ENCODE measurements at places on chromosomes 13 and 19.
A peak's percentile ranks its signal among the peaks of the same experiment; 100 is the strongest.

GRCh38 chr19:33296488-33296971 lies 5.8 kb downstream of the CEBPA start:
- DNase-seq: no peak

DNA sequence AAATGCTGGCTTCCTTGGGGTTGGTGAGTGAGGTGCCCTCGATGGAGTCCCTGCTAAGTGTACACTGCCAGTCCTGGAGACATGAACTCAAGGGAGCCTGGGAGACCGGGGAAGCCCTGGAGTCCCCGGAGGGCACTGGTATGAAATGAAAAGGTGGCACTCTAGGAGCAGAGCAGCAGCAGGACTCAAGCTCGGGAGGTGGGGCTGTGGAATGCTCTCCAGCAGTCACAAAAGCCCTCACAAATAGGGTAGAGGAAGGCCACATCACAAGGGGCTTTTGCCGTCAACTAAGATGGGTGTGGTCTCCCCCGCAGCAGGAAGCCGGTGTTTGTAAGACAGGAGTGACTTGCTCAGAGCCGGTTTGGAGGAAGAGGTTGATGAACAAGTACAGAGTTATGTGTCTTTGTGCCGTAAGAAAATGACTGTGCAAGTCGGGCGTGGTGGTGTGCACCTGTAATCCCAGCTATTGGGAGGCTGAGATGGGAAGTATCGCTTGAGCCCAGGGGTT lies 19.3 kb downstream of the CCNE1 start:
- DNase-seq: peak; percentile 62

DNA sequence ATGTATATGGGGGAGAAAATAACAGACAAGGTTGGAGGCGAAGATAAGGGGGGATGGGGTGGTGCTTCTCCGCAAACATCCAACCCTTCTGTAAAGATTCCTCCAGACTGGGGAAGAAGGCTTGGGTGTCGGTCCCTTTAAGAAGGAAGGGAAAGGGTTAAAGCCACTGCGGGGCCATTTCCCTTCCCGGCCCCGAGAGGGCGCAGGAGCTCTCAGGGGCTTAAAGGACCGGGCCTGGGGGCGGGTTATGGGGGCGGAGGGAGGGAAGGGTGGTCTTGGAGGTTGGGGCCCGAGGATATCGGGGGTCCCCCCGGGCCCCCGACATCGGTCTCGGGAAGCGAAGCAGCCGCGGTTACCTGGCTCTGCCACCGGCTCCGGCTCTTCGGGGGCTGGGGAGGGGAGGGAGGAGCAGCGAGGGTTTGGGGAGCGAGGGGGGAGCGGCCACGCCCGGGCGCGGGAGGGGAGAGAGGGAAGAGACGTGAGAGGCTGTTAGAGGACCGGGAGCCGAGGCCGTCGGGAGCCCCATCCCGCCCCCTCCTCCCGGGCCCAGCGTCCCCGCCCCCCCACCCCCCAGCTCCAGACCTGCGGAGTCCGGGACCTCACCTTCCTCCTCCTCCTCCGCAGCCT lies 2.8 kb downstream of the TNNT1 start:
- no peak for DNase-seq

- DNase-seq: no peak
Observed at GRCh38 chr13:45775401-45775963, 73.4 kb downstream of the CBY2 start.

GRCh38 chr19:18344582-18344950 lies 4.2 kb downstream of the PGPEP1 start:
- DNase-seq: no peak

DNA sequence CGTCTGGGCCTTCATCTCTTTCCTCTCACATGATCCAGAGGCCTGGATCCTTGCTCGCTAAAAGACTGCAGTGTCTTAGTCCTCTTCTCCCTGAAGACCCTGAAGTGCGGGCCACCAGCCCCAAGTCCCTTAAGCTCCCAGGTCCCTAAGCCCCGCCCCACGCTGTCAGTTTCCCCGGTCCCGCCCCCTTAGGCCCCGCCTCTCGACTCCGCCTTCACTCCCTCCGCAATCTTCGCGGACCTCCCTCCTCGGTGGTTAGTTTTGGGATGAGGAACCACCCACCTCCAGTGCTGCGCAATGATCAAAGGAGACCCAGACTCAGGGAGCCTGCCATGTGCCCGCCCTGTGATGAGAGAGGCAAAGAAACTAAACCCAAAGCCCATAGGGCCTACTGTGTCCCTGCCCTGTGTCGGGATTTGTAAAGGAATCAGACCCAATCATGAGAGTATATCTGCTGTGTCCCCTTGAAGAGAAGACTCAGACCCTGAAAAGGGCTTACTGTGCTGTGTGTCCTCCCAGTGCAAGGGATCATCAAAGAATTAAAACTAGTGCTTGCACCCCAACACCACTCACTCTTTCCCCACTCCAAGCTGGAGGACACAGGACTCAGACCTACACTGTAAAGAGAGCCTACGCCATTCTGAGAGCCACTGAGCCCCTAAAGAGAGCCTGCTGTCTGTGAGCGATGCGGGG lies 3.0 kb upstream of the COX6B1 start:
- peak; percentile 76 for DNase-seq

DNA sequence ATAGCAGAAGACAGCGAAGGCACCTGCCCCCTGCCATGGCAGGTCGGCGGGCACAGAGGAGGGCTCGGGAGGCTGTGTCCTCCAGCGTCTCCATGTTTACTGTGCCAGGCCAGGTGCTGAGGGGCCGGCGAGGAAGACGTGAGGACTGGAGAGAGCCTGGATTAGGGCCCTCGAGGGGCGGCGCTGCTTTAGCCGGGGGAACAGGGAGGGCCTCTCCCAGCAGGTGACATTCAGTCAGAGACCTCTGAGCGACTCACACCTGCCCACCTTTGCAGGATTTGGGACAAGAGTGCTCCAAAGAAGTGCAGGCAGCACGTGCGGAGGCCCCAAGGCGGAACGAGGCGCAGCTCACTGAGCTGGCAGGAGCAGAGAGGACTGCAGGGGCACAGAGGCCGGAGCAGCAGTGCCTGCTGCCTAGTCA lies 17.6 kb downstream of the KDM4B start:
- DNase-seq: no peak

DNA sequence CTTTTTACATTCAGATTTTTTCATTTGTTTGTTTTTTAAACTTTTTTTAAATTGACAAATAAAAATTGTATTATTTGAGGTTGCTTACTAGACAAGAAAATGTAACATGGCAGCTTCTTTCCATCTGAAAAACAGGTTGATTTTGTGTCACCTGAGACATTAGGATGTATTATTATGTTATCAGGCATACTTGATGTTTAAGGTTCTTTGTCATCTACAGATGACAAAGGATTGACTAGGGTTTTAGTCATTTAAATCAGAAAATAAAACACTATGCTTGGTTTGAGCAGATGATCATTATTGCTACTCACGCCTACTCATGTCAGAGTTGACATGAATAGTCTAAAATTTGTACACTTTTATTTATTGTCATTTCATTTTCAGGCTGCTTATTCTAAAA lies 1494.5 kb downstream of the SLITRK5 start:
- DNase-seq: no peak

DNA sequence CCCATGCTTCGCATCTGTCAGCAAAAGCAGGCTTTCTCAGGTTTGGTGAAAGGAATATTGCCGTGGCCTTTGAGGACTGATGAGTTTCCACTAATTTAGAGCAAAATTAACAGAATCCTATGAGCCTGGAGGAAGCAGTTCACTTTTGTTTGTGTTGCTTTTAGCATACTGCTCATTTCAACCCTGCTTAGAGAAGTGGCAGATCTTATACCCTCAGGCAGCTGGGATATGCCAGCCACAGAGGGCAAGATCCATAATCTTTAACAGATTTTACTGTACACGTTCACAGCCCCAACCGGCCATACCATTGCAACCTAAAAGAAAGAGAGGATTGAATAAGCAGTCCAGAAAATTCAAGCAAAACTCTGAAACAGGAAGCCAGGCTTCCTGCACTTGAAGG lies 60.5 kb downstream of the COL4A2 start:
- no peak for DNase-seq

DNA sequence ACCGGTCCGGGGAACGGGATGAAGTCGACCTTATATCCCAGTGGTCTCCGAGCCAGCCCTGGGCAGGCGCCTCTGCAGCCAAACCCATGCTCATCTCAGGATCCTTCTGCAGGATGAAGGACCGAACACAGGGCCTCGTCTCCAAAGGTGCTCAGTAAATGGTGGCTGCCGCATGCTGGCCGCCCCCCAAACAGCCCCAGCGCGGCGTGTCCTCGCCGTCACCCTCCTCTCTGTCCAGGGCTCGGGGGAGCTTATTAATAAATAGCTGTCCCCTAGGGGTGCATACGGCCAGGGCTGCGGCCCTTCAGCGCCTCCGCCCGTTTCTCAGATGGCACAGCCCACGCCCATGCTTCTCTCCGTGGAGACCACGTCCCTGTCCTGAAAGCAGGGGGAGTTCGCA lies 32.6 kb upstream of the SPACA7 start:
- DNase-seq: no peak

DNA sequence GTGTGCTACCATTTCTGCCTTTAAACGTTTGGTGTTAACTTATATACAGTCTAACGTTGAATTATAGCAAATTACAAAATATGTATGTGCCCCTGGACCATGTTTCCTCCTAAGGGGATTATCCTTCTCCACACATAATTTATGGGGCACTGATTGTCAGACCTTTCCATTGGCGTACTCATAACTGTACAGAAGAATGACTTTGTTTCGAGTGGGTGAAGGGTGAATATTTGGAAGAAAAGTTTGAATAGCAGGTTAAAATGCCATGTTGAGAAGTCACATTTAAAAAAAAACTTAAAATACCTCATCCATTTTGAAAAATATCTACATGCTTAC lies 58.8 kb downstream of the SLC10A2 start:
- DNase-seq: no peak

DNA sequence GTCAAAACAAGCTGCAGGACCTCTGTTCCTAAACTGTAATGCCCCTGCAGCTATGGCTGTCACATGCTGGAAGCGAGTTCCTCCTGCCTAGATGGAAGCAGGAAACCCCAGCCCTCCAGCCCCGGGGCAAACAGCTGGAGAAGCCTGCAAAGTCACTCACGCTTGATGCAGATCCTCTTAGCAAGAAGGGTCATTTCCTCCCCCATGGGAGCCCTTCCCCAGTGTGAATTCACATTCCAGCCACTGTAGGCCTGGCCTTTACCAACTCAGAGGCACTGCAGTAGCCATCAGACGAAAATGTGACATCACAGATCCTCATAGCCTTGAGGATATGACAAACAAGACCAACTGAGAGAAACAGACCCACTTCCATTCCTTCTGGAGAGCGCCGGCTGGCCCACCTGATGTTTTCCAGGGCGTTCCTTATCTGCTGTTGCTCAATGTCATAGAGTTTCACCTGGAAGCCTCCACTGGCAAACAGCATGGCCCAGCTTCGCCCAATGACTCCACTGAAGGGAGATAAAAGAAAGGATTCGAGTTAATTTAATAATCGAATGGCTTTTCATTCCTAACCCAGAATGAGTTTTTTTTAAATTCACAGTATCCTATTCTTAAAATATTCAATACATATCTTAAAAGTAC lies 13.5 kb downstream of the CRYL1 start:
- no peak for DNase-seq

GRCh38 chr13:97337985-97338499 lies 95.9 kb upstream of the RAP2A start:
- no peak for DNase-seq

- DNase-seq: no peak
Observed at GRCh38 chr13:60363288-60363687, 33.7 kb upstream of the TDRD3 start.

- DNase-seq: no peak
Observed at GRCh38 chr13:26075498-26075897, 23.7 kb upstream of the SHISA2 start.

DNA sequence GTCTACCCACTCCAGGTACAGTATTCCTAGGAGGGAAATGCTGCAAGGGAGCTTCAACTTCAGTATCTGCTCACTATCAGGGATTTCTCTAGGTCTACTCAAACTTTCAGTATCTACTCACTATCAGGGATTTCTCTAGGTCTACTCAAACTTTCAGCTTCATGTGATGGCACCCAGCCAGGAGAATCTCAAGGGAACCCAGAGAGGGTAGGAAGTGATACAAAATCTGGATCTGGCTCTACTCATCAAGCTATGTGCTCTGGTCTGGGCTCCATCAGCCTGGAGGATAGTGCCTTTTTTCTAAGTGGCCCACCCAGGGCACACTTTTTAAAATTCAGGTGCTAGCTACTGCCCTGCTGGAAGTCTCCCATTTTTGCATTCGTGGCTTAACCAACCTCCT lies 52.3 kb upstream of the FNDC3A start:
- DNase-seq: no peak

- no peak for DNase-seq
Observed at GRCh38 chr19:12767150-12767549, 8.2 kb downstream of the HOOK2 start.

DNA sequence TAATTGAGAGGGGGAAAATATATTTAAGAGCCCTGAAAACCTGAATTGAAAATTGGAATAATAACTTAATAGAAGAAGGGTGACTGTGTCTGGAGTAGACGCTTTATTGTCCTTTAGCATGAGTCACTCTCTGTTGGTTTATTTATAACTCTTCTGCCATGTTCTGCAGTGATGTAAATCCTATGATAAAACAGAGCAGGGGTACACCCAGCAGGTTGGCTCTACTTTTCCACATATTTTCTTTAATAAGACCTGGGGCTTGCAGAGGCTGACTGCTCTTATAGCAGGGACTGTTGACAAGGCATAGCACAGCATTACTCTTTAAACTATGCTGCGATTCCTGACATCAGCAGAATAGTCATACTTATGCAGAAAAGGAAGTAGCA lies 389.9 kb upstream of the PCDH9 start:
- no peak for DNase-seq

GRCh38 chr13:28805193-28805819 lies 14.8 kb upstream of the MTUS2 start:
- DNase-seq: no peak

DNA sequence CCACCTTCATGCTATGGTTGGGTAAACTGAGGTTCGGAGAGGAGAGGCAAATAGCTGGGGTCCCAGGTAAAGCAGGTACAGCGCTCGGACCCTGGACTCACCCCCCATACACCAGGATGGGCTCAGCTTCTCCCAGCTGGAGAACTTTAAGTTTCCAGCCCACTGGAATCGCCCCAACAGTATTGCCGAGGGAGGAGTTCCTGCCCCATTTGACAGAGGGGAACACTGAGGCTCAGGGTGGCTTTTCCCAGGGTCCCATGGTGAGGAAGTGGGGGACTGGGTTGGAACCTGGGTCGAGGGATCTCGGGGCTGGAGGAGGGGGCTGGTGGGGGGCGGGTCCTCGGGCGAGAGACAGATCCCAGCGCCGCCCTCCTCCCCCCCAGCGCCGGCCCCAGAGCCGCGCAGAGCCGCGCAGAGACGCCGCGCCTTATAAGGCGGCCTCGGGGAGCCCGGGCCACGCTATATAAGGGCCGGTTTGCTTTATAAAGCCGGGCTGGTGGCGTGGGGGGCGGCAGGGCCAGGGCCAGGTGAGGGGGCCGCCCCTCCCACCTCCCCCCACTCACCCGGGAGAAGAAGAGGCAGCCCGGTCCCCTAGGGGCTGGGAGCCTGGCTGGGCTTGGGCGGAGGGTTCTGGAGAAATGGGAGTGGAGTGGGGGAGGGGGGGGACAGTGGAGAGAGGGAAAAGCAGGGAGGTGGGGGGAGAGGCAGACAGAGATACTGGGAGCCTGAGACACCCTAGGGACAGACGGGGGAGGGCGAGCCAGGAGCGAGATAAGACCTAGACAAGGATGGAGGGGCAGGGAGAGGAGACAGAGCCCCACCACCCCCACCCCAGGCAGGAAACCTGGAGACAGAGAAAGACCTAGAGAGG lies 1.1 kb downstream of the CNN1 start:
- no peak for DNase-seq
